Stimulated activated CD8-positive, alpha-beta memory T cell treated with anti-CD3 and anti-CD28 coated beads, Interleukin-2, amount 100 ng/mL, for 48 hours (primary cell): ENCODE measurements at places on chromosomes 2 and 18.
A peak's percentile ranks its signal among the peaks of the same experiment; 100 is the strongest.

- no peak for DNase-seq
Observed at GRCh38 chr18:37254236-37254754, 311.3 kb downstream of the CELF4 start.

GRCh38 chr18:79095216-79095615 lies 26.0 kb downstream of the ATP9B start:
- no peak for DNase-seq

- DNase-seq, result no peak
Observed at GRCh38 chr2:77566582-77566981, 44.4 kb upstream of the LRRTM4 start.

DNA sequence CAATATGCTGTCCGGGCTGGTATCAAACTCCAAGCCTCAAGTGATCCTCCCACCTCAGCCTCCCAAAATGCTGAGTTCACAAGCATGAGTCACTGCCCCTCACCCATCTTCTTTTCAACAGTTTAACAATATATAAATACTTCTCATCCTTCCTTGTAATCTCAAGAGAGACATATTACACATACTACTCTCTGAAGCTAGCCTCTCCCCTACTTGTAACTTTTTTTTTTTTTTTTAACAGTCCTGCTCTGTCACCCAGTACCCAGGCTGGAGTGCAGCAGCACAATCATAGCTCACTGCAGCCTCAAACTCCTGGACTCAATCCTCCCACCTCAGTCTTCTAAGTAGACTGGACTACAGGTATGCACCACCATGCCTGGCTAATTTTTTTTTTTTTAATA lies 5.7 kb downstream of the GFPT1 start:
- DNase-seq, result no peak

DNA sequence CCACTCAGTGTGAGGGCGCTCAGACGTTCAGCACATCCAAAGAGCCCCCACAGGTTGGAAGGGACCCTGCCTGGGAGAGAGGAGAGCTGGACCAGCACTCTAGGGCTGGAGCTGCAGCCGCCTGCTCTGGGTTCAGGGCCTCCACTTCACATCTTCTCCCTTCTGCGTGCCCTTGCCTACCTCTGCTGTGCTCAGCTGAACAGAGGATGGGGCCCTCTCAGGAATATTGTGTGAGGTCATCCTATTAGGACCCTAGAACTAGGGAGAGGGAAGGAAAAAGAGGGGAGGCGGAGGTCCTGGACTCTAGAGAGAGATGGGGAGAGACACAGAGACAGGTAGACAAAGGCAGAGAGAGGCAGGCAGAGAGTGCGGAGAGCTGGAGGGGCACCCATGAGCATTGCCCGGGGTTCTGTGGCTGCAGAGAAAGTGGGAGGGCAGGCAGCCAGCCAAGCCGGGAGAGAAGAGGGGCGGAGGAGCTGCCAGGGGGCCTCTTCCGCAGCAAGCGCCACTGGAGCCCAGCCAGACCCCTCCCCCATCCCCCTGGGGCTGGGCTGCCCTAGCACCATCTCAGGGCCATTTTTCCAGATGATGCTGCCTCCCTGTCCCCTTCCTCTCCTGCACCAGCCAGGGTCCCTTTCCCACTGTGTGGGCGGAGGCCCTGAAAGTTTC lies 8.3 kb upstream of the TNS1 start:
- DNase-seq, result no peak

DNA sequence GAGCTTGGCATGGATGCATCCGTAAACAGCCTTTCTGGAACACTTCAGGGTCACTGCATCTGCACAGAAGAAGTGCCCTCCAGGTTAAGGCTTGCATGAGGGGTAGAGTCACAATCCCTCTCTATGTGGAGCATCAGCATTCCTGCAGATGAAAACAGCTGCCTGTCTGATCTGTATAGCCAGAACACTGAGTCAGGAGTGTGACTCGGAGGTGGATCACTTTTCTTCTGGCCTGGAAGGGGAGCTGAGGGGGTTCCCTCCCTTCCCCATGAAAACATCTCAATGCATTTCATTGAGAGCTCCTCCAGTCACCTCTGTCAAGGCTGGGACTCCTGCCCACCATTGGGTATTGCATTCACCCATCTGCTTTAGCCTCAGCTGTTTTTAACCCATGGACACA lies 72.5 kb upstream of the SERPINE2 start:
- DNase-seq, result no peak

DNA sequence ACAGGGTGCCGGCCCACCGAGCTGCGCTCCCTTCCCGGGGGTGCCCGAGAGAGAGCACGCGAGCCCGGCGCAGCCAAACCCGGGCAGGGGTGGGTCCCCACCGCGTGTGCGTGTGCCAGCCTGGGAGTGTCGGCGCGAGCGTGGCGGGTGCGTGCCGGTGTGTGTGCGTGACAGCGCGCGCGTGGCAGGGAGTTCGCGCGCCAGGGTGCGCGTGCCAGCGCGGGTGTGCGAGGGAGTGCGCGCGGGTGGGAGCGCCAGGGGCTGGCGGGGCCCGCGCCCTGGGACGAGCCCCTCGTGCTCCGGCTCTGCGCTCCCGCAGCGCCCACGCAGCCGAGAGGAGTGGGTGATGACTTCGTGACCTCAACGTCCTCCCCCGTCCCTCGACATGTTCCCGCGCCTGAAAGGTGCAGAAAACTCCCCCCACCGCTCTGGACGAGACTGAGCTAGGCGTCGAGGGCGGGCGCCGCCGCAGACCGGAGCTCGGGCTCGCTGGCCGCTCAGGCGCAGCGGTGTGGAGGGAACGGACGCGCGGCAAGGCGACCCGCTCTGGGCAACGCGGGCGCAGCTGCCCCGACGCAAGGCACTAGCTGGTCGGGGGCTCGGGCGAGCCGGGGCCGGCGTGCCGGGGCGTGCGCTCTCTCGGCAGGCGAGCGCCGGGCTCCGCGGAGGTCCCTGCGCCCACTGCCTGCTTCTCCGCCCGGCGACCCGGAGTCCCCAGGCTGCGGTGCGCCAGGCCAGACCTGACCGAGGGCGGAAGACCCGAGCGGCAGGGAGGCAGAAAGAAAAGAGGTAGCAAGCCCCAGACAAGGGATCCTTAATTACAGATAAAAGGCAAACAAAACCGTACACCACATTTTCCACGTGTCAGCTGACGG lies 582.8 kb downstream of the ZEB2 start:
- DNase-seq, result peak; percentile 22

- DNase-seq, result no peak
Observed at GRCh38 chr2:48699348-48699930, 56.1 kb downstream of the LHCGR start.

DNA sequence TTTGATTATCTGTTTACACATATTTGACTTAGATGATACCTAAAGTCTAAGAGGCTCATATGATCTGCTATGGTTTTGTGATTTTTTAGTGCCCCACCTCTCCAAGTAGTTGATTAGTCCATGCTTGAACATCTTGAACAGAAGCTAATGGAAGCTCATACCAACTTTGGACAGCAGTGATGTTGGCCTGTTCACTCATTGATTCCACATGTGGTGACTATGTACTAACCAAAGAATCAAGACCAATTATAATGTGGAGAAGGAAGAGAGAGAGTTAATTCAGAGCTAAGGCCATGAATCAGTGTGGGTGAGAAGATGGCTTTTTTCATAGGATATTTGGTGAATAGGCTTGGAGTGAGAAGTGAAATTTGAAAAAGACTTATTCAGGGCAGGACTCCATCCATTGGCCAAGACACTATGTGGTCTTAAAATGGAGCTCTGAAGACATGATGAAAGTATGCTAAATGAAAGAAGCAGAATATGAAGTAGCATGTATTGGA lies 178.3 kb upstream of the TWIST2 start:
- DNase-seq, result no peak

GRCh38 chr2:97733341-97734035 lies 20.1 kb downstream of the ZAP70 start:
- DNase-seq, result no peak
